ENCODE measurements at places on chromosomes 16 and 17.

DNA sequence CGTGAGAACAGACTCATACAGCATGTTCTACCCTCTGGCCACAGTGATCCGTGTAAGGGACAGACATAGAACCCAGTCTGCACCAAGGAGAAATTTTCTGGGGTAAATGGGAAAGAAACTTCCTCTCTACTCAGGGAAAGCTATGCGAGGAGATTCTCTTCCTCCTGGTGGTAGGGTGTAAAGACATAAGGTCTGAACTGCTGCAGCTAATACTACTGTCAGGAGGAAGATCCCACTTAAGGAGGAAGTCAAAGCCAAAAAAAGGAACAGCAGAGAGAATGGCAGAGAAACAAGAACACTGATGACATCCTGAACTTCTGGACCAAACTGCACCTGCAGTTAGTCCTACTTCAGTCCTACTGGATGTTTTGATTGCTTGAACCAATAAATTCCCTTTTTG lies 7.1 kb upstream of the TM4SF5 start:
- DNase-seq = no peak

DNA sequence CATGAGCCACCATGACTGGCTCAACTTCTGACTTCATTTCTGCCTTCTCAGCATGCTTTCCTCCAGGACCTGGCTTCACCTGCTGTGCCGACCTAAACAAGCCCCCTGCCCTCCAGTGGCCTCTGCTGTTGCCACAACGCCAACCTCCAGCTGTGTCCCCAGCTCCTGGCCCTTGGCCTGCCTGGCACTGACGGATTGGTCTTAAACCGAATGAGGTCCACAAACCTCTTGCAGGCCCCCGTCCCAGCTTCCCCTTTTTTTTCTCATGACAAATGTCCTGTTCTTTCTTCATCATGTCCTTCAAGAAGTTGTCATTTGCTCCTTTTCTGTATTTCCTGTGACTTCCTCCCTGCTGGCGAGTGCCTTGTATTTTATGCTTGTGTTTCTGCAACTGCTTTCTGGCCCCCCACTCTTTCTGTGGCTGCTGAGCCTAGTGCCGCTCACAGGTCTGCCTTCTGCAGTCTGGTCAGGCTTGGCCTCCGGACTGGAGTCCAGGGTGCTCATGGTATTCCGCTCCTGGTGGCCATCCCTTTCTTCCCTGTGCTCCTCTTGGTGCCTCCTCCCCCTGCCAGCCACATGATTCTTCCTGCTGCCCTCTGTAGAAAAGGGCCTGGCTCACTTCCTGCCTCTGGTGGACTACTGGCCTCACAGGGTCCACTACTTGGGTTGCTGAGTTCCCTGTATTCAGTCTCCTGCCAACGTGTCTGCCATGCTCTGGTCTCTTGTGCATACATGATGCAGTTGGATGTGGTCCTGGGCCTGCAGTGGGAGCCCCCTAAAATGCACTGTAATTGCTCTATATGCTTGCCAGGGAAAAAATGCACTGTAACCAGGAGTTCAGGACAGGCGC lies 2.9 kb downstream of the ATP6V0C start:
- DNase-seq = no peak

- no peak for DNase-seq
Observed at GRCh38 chr17:58401287-58401686, 16.0 kb downstream of the RNF43 start.

DNA sequence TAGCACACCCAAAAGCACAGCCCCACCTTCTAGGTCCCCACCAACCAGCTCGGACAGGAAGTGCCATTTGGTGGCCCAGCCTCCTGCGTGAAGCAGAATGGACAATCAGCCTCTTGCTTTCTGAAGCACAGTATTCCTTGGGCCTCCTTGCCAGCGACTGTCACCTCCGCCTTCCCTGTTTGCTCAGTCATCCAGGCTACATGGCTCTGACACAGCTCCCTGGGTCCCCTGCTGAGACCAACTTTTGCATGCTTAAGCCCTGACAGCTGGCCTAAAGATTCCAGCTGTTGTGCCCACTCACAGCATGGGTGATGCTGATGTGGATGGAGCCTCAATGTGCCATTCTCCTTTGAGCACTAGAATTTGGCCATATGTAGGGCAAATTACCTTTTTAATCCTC lies 4.5 kb upstream of the CACNG5 start:
- DNase-seq = no peak

- DNase-seq = no peak
Observed at GRCh38 chr17:57567251-57567650, 177.8 kb downstream of the CCDC182 start.

GRCh38 chr17:59814685-59815084 lies 78.1 kb downstream of the TUBD1 start:
- DNase-seq = no peak
